HCT116 (cell line): ENCODE measurements at places on chromosomes 7 and 10. TPM values are rescaled to one million over a fixed set of nuclear protein-coding genes. Genes with fewer than 3 reads are reported as not detected.

- no peak for DNase-seq
These were observed 11.1 kb downstream of the PRLHR start for GRCh38 chr10:118584181-118584954.

DNA sequence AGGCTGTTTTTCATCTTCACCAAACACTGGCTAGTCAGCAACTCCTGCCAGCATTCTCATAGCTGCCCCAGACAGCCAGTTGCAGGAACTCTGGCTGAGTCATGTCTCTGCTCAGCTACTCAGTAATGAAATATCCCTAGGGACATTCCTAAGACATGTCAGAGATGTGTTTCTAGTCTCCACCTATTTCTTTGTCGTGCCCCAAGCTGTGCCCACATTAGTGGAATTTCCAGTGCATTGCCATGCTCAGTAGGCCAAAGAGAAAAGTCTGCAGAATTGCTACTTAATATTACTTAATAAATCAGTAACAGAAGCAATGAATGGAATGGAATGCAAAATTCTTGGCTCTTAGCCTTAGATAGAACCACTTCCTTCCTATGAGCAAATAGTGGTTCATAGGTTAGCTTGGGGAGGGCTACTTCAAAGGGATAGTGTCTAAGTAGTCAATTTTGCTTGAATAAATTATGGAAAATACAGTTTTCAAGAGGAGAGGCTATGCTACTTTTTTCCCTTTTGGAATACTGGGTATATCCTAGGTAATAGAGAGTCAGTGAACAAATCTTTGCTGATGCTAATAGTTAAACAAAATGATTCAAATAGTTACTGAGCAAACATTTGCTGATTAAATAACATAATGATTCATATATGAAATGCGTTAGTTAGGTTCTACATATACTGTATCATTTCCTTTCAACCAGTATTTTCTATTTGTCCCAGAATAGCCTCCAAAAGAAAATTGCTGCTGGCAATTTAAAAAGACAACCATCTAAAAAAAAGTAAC lies 23.6 kb upstream of the SEMA3C start:
- peak; percentile 79 for DNase-seq

- no peak for DNase-seq
These were observed 237.2 kb downstream of the TCF7L2 start for GRCh38 chr10:113187063-113187777.

- no peak for DNase-seq
These were observed 21.5 kb upstream of the COMMD3 start for GRCh38 chr10:22294694-22295093.

GRCh38 chr10:117152668-117153067 lies 14.6 kb upstream of the VAX1 start:
- DNase-seq = no peak

DNA sequence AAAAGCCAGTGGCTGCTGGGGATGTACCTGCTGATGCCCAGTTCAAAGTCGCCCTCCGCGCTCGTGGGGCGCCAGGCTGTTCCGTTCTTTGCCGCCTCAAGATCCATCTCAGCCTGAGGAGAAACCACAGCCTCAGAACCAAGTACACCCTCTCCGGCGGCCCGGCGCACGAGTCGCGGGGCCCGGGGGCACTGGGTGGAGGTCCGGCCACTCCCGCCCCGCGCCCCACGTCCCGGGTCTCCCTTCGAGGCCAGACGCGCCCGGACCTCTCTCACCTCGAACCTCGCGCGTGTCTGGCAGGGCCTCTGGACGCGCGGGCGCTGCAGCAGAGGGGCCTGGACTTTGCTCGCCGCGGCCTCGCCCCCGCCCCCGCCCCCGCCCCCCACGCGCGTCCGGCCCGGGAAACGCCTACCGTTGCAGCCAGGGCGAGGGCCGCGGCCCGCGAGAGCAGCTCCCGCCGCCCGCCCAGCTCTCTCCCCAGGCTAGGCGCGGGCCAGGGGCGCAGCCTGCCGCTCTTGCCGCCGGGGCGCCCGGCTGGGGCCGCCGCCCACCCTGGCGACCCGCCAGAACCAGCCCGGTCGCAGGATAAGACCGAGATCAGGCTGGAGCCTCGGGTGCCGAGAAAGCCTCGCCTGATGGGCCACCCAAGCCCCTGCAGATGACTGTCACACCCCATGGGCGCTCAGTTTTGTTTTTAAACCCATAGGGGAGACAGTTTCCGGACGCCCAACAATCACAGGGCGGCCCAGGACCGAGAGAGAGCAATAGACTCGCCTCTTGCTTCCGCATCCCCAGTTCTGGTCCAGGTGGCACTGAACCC lies at the start of gene ABCB4:
TSS of gene ABCB4 (minus strand) at position 322 of the 820 bp plus-strand sequence. CDS start at position 107, 215 bp downstream.
- no peak for DNase-seq

CFAP70 gene
- 2.9 TPM for total RNA-seq

TDRD1 gene
- total RNA-seq = not detected

CPA4 gene
- 38.7 TPM for total RNA-seq

NPTX2 gene
- not detected for total RNA-seq
